Left colon (tissue), 2 donors: ENCODE measurements at places on chromosomes 1 and 21. TPM values are rescaled to one million over a fixed set of nuclear protein-coding genes. Genes with fewer than 3 reads are reported as not detected.

Gene DNALI1
- 3.7 TPM for total RNA-seq

Gene GUCA2B
- total RNA-seq = 414 TPM

Gene OR14C36
- not detected for total RNA-seq

Gene OPTC
- total RNA-seq = not detected

Gene KCNK1
- total RNA-seq = 56.5 TPM

Gene CLCA2
- total RNA-seq = 1.2 TPM

Gene LEMD1
- not detected for total RNA-seq

Gene ARHGEF16
- total RNA-seq = 92.4 TPM

Gene GNPAT
- 30.4 TPM for total RNA-seq

Gene LAMC2
- total RNA-seq = 55.0 TPM

Gene KLHDC9
- total RNA-seq = 11.1 TPM
